Pericardium fibroblast (primary cell): ENCODE measurements at places on chromosomes 3 and 15. TPM values are rescaled to one million over a fixed set of nuclear protein-coding genes. Genes with fewer than 3 reads are reported as not detected.

UCN2 gene
- total RNA-seq: 0.09 TPM in 1 of 2 replicates, not detected in the other

ETFA gene
- total RNA-seq: 55.6 and 73.3 TPM in 2 replicates

FOXL2 gene
- total RNA-seq: 0.12 TPM in 1 of 2 replicates, not detected in the other

LINGO1 gene
- 0.09 and 3.0 TPM in 2 replicates for total RNA-seq

PIK3R4 gene
- total RNA-seq: 14.9 and 23.2 TPM in 2 replicates

OR5AC2 gene
- not detected in 2 replicates for total RNA-seq

PRRT3 gene
- 2.7 and 4.3 TPM in 2 replicates for total RNA-seq

HIGD2B gene
- not detected in 2 replicates for total RNA-seq

ST3GAL6 gene
- 3.7 and 4.0 TPM in 2 replicates for total RNA-seq

CCDC54 gene
- total RNA-seq: not detected in 2 replicates

MINAR1 gene
- total RNA-seq: 0.70 and 0.94 TPM in 2 replicates

GREM1 gene
- total RNA-seq: 3.6 and 15.3 TPM in 2 replicates

PLOD2 gene
- total RNA-seq: 104 and 160 TPM in 2 replicates

GOLGA6B gene
- not detected in 2 replicates for total RNA-seq

LZTFL1 gene
- 13.3 and 15.2 TPM in 2 replicates for total RNA-seq

CCR2 gene
- total RNA-seq: not detected in 2 replicates

COX5A gene
- 109 and 134 TPM in 2 replicates for total RNA-seq

PCYT1A gene
- 32.3 and 62.7 TPM in 2 replicates for total RNA-seq

MUSTN1 gene
- total RNA-seq: not detected in 2 replicates

ALG1L2 gene
- total RNA-seq: not detected in 2 replicates

TM4SF1 gene
- 84.4 and 223 TPM in 2 replicates for total RNA-seq

GRM7 gene
- total RNA-seq: not detected in 2 replicates

DUOX2 gene
- total RNA-seq: not detected in 2 replicates

DPPA4 gene
- 0.82 TPM in 1 of 2 replicates, not detected in the other for total RNA-seq

GOLGA8N gene
- 0.85 and 2.3 TPM in 2 replicates for total RNA-seq

UBAP1L gene
- 0.34 and 0.35 TPM in 2 replicates for total RNA-seq

LSMEM2 gene
- total RNA-seq: not detected in 2 replicates

MKRN2OS gene
- total RNA-seq: not detected in 2 replicates

XCR1 gene
- not detected in 2 replicates for total RNA-seq

AADACL2 gene
- total RNA-seq: not detected in 2 replicates

TRPM7 gene
- total RNA-seq: 29.1 and 51.8 TPM in 2 replicates

DUOXA2 gene
- not detected in 2 replicates for total RNA-seq

TRNT1 gene
- total RNA-seq: 8.5 and 16.9 TPM in 2 replicates

TPRG1 gene
- 0.47 and 1.4 TPM in 2 replicates for total RNA-seq

AZI2 gene
- 58.9 and 133 TPM in 2 replicates for total RNA-seq

GMNC gene
- not detected in 2 replicates for total RNA-seq

EPHA3 gene
- 1.9 and 10.5 TPM in 2 replicates for total RNA-seq

AADAC gene
- total RNA-seq: 3.3 and 11.8 TPM in 2 replicates

HAPLN3 gene
- 3.7 and 13.7 TPM in 2 replicates for total RNA-seq

IQCF5 gene
- not detected in 2 replicates for total RNA-seq

DNASE1L3 gene
- 0.35 TPM in 1 of 2 replicates, not detected in the other for total RNA-seq

LOXL1 gene
- 227 and 313 TPM in 2 replicates for total RNA-seq

IL17RB gene
- total RNA-seq: not detected in 2 replicates

MEIS2 gene
- total RNA-seq: 55.2 and 72.2 TPM in 2 replicates

SMARCC1 gene
- total RNA-seq: 22.4 and 37.2 TPM in 2 replicates

SPINT1 gene
- 0.09 and 0.58 TPM in 2 replicates for total RNA-seq

ACKR2 gene
- total RNA-seq: 1.9 and 3.9 TPM in 2 replicates

P2RY12 gene
- total RNA-seq: 0.26 and 1.1 TPM in 2 replicates

CLRN1 gene
- not detected in 2 replicates for total RNA-seq
